ENCODE measurements at places on chromosomes 1 and 21.

GRCh38 chr1:21265644-21266043 is 24.6 kb downstream of the ECE1 start:
- no peak for DNase-seq

DNA sequence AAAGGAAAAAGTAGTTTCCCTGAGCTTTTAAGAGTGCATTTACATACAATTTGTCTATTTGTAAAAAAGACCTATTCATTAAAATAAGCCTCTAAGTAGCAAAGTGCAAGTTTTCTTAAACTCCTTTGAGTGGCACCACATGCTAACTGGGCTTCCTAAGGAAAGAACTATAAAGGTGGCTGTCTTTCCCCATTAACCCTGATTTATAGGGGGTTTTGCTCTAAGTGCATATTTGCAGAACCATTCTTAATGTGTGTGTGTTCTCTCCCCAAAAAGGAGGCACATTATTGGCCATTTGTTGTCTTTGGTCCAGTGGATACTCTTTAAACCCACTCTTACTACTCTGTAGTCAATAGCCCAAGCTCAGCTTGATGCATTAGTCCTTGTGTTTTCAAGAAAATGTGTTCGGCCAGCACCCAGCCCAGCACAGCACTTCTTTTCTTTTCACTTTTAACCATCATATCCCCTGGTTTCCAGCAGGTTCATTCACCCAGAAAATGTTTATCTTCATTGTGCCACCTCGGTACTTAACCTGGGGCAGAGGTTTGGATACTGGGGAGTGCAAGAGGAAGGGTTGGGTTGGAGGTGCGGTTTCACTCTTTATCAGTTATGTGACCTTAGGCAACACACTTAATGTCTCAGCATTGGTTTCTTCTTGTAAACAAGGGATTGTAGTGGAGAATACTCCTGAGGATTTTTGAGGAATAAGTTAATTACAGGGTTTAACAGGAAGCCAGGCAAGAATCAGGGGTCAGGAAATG is 161.9 kb upstream of the UBE2U start:
- DNase-seq: no peak

DNA sequence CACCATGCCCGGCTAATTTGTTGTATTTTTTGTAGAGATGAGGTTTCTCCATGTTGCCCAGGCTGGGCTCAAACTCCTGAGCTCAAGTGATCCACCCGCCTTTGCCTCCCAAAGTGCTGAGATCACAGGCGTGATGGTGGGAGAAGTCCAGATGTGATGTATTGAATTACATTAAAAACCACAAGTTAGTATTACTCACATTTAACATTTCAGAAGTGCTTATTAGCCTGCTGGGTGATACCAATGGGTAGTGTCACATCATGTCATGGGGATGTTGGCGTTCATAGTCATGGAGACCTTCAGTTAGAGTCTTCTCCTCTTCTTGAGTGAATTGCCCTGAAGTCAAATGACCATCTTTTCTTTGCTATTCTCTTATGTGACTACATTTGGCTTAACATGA is 63.6 kb upstream of the VAMP3 start:
- no peak for DNase-seq

GRCh38 chr1:10401281-10401680 is 2.4 kb downstream of the PGD start:
- no peak for DNase-seq

GRCh38 chr1:33008051-33008914 is 28.4 kb downstream of the AK2 start:
- DNase-seq: no peak

GRCh38 chr1:25038699-25039098 is 108.6 kb upstream of the RUNX3 start:
- no peak for DNase-seq

GRCh38 chr1:67579623-67580394 is 105.2 kb upstream of the GADD45A start:
- no peak for DNase-seq

GRCh38 chr1:119294199-119294598 is 74.4 kb upstream of the HAO2 start:
- DNase-seq: no peak

GRCh38 chr1:156111355-156111962 is 3.1 kb upstream of the LMNA start:
- DNase-seq: no peak

- no peak for DNase-seq
Observed at GRCh38 chr1:95957748-95958147, 723.7 kb downstream of the RWDD3 start.

- DNase-seq: no peak
Observed at GRCh38 chr1:238360474-238360873, 469.8 kb upstream of the ZP4 start.

GRCh38 chr1:68232289-68233148 is at the start of gene WLS:
Gene WLS (minus strand): TSS chr1:68232523. CDS start chr1:68232299, 224 bp downstream.
- no peak for DNase-seq

DNA sequence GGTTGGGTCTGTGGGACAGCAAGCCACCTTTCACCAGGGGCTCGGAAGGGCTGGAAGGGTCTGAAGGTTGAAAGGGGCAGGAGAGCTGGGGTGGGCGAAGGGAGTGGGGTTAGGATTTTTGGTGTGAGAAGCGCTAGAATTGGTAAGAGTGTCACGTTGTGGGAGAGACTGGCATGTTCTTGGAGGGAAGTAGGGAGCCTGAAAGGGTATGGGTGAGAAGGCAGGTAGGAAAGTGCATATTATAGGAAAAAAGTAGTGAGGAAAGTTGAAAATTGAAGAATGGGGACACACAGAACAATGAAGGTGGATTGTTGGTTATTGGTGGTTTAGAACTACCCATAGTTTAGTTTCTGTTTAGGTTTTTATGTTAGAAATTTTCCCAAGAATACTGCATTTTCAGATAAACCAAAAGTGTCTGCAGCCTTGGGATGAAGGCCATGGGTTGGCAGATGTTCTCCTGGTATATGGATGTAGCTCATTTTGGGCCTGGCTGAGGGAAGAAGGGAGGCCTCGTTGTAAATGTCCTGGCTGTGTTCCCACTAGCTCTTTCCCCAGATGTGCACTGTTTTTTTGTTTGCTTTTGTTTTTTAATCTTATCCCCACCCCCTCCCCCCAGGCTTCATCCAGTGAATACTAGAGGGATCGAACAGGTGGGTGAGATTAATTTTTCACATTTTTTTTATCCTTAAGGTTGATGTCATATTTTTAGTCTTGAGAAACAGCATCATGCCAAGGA is 1.2 kb downstream of the LRRC42 start:
- DNase-seq: no peak

GRCh38 chr1:202348005-202348508 is 442 bp upstream of the PPP1R12B start:
- no peak for DNase-seq

DNA sequence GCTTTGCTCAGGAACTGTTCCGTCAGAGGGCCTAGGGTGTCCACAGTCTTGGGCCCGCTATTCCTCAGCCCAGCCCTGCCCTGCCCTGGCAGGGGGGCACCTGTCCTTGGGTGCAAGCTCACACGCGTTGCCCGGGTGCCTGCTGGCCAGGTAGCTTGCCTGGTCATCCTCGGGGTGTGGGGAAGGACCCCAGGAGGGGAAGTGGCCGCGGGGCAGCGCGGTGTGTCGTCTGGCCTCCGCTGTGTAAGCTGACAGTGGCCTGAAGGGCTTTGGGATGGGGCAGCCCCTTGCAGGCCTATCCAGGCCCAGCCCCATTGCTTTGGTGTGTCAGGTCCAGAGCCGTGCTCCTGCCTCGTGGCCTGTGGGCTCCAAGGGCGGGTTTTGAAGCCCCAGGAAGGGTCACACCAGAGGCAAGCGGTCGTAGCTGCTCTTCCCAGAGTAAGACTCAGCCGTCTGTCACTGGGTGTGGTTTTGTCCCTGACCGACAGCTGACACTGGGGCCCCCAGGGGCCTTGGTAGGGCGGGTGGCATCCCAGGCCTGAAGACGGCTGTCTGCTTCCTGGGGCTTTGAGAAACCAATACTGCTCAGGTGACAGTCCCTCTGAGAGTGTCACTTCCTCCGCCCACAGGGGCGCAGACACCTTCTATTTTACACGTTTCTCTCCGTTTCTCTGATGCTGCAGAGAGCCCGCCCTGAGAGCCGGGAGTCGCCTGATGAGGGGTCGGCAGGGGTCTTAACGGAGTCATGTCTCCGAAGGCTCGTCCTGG is 72.1 kb downstream of the SKI start:
- DNase-seq: no peak

DNA sequence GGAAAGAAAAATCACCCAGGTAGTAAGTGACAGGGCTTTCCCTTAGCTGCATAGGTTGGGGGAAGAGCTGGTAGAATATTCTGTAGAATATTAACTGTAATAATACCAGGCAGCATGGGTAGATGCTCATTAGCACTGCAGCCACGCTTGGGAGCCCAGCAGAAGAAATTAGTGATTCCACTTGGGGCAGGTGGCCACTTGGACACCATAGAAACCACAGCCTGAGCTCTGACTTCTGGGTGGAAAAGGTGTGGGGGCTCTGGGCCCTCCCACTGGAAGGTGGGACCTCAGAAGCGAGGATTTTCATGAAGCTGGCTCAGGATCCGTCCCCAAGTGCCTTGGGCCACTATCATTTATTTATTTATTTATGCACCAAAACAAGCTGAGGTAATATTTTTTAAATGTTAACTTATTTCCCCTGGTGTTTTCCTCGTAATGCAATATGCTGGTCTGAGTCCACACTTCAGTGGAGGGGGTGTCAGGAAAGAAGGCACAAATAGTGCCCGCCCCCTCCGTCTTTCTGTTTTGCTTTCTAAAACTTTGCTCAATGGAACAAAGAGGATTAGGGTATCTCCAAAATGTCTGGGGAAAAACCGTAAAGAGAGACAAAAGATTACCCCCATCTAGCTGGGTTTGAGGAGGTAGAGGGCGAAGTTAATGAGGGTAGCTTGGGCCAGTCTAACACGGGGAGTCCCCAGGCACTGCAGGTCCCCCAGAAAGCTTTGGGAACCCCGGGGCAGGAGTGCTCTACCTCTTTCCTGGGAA is 75.2 kb upstream of the GADD45A start:
- DNase-seq: no peak
